Effector CD8-positive, alpha-beta T cell (primary cell): ENCODE measurements at places on chromosomes 6 and 20.

DNA sequence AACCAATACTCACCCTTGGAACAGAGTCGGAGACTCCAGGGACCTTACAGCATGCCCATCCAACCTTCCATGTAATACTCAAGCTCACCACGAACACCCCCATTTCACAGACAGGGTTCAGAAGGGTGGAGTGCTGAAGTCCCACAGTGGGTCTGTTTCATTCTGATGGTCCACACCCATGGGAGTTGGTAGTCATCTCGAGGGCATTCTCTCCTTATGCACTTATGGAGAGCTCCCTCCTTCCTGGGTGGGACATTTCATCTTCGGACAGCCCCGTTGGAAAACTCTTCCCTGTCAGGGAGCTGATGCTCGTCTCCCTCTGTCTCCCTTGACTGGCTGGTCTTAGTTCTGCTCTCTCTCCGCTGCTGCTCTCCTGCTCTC, 38.9 kb downstream of the COX4I2 start:
- no peak for DNase-seq

GRCh38 chr20:47568019-47568418, 66.3 kb downstream of the NCOA3 start:
- no peak for DNase-seq

DNA sequence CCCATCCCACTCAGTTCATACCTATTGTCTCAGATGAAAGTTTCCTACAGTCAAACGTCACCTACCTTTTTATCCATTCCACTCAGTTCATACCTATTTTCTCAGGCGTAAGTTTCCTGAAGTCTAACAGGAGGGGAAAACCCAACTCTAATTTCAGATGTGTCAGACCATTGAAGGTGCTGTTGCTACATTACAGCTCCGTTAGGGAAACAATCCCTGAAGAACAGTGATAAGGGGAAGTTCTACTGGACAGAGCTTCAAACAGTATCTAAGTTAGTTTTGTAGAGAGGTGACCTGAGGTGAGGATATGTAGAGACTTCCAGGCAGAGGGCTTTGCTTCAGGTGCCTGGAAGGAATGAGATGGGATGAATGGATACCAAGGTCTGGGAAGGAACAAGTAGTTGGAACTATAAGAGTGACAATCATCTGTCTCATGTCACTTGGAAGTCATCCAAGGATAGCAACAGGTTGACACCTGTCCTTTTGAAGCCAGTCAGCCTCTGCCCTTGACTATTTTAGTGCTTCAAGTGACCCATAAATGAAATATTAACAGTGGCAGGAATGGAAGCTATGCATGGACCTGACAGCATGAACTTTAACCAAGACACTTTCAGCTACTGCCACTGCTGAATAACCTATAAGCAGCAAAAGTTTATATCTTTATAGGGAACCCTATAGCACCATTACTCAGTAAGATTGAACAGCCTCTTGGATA, 191.6 kb upstream of the MOCS1 start:
- DNase-seq, result no peak

- DNase-seq, result no peak
Observed at GRCh38 chr6:110523451-110524021, 47.1 kb upstream of the SLC22A16 start.

DNA sequence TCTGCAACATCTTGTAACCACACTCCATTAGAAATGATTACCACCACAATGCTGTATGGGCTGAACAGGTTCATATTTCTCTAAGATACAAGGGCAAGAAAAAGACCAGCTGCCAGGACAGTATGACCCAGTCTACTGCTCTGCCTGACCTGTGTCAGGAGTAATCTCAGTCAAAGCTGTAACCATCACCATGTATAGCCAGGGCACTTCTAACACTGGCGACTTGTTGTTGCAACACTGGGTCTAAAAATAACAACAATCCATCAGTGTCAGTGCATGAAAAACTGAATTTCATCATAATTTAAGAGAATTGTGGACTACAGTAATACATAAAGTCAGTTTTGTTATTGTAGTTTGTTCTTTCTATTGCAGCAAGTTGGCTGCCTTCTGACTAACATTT, 738.6 kb upstream of the ADGRB3 start:
- DNase-seq, result no peak

DNA sequence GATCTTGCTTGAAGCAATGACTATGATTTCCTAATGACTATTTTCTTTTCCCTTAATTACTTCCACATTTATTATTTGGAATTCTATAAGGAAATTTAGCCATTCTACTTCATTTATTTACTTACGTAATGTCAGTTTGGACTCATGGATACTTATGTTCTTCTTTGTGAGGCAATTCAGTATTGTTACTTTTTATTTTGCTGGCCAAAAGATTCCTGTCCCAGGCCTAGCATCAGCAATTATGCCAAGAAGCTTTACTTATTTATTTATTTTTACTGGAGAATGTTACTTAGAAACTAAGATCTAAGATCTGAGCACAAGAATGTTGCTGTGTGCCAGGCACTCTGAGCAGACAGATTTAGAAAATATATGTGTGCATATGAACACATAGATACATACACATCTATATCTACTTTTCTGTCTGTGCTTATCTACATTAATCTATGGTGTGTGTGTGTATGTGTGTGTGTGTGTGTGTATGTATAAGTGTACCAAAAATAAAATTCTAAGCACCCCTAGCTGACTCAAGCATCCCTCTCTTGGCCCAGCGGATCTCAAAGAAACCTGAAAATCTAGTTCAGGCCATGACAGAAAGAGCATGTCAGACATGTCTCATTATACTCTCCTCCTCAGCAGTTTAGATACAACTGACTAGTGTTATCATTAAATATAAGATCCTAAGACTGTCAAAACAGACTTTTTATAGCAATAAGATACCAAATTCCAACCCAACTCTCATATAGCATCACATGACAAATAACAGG, 640.0 kb upstream of the GJE1 start:
- no peak for DNase-seq

- DNase-seq, result no peak
Observed at GRCh38 chr6:79201143-79201542, 33.3 kb downstream of the HMGN3 start.

DNA sequence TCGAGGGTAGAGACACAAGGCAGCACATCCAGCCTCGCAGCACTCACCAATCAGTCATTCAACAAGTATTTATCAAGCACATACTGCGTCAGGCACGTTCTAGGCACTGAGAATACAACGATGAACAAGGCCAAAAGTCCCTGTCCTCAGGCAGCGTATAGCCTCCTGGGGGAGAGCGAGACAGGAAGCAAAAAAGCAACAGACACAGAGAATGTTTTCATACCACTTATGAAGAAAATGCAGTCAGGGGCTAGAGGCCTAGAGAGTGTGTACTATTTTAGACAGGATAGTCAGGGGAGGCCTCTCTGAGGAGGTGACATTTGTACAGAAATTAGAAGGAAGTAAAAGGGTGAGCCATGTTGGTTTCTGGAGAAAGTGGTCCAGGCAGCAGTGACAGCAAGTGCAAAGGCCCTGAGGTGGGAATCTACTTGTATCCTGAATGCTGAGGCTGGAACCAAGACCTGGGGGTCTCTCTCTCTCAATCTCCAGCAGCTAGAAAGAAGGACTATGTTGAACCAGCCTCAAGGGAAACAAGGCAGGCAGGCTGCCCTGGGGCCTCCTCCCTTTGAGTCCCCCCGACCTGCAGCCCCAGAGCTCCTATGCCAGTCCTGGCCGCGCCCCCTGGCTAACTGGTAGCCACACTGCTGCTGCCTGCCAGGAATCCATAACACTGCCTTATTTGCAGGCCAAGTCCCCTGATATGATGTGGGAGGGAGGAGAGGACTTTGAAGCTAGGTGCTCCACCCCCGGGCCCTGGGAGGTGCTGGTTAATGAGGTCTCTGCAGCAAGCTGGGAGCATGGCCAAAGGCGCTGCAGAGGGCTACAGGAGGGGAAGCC, 151.2 kb downstream of the GRM4 start:
- no peak for DNase-seq

- no peak for DNase-seq
Observed at GRCh38 chr6:21395121-21395520, 198.4 kb upstream of the SOX4 start.

GRCh38 chr6:123580331-123580730, 56.4 kb downstream of the TRDN start:
- no peak for DNase-seq

GRCh38 chr6:5172041-5172653, 87.0 kb downstream of the PPP1R3G start:
- no peak for DNase-seq

DNA sequence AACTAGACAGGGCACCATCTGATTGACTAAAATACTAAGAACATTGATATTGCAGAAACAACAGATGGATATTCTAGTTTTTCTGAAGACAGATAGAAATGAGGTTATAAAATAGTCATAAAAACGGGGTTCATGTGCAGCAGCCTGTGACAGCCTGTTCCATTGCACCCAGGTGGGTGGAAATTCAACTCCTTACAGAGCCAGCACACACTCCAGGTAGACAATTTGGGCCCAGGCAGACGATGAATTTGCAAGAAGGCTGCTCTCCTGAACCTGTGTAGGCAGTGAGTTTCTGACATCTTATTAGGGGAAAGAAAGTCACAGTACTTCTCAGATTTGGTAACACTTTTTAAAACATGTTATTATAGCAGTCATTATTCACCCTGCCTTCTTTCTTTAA, 414.1 kb downstream of the PHF3 start:
- DNase-seq, result no peak

DNA sequence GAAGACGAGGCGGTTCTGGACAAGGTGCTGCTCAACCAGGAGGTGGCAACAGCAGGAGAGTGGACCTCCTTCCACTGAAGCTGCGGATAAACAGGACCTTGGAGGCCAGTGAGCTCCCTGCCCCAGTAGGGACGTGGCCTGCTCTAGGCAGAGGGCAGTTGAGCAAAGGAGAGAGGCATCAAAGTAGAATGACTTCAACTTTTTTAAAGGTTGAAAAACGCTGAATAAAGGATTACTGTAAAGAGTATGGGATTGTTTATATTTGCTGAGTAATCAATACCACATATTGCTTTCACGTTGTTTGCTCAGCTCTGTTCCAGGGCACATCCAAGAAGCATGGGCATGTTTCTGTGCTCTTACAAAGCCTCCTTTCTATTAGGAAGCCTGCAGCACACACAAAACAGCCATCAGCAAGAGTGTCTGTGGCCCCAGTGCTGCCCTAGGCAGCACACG, 48.1 kb downstream of the ERMARD start:
- no peak for DNase-seq

- no peak for DNase-seq
Observed at GRCh38 chr6:156852147-156852857, 75.1 kb downstream of the ARID1B start.

- no peak for DNase-seq
Observed at GRCh38 chr6:105320765-105321164, 82.1 kb downstream of the PREP start.

GRCh38 chr6:23980965-23981364, 145.1 kb upstream of the NRSN1 start:
- DNase-seq, result no peak

DNA sequence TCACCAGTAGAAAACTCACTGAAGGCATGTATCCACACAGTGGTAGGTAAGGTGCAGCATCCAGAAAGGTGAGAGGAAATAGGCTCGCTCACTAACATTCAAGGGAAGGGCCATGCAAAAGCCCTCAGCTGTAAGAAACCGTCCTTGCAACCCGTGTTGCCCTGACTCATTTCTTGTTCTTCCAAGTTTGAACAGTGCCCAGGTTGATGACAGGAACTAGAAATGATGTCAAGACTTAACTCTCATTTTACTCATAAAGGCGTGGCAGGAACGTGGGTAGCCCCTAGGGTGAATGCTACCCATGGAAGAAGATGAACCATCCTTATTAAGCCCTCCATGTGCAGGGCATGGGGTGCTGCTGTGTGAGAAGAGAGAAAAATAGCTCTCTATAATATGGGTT, 187.6 kb downstream of the CD83 start:
- no peak for DNase-seq

DNA sequence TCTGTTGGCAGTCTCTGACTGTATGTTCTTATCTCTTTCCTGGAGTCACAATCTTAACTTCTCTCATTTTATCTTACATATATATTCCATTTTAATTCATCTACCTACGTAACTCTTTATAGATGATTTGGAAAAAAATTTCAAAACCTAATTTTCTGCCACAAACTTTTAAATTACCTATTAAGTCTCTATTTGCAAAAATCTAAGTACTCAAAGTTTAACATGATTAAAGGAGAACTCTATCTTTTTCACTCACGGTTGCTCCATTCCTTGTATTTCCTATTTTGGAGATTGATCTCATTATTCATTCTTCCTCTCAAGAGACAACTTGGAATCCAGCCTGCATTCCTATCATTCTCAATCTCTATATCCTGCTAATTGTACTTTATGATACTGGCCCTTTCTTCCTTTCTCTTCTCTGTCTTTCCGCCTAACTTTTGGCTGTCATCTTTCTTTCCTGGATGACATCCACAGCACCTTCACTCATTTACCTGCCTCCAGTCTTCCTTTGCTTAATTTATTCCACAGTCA, 1071.1 kb upstream of the CITED2 start:
- no peak for DNase-seq

GRCh38 chr6:139920776-139921100, 546.3 kb upstream of the CITED2 start:
- no peak for DNase-seq

DNA sequence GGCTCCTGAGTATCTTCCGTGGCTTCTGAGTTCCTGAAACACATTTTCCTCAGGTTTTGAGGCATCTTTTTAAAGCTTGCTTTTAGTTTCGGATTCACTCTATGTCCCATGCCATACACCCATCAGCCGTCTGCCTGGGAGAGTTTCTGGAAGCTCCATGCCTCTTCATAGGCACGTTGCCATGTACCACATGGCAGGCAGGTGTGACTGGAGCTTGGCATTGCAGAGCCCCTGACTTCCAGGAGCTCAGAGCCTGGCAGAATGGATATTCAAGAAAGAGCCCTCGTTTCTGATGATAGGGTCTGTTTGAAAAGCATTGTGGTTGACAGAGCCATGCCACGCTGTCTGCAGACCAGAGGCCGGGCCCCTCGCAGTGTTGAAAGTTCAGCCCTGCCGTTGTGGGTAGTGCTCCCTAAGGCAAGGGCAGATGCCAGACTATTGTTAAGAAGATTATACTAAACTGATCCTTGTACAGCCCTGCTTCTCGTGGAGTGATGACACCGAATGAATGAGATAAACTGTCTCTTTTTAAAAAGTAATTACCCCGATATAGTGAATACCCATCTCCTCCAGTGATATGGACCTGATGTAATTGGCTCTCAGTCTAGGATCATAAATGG, 100.0 kb downstream of the RPP40 start:
- no peak for DNase-seq

- no peak for DNase-seq
Observed at GRCh38 chr20:23167431-23167830, 81.3 kb upstream of the CD93 start.

GRCh38 chr6:109013656-109014305, 80.9 kb downstream of the SESN1 start:
- DNase-seq, result no peak
